ENCODE measurements at places on chromosomes 11 and 22.

- no peak for DNase-seq
Measured at GRCh38 chr11:45850446-45850845, 3.2 kb downstream of the CRY2 start.

GRCh38 chr11:45454917-45455401 is 168.8 kb upstream of the SYT13 start:
- no peak for DNase-seq

GRCh38 chr11:79431535-79431934 is 9.3 kb downstream of the TENM4 start:
- no peak for DNase-seq

- no peak for DNase-seq
Measured at GRCh38 chr11:65557280-65558001, 718 bp downstream of the LTBP3 start.

GRCh38 chr11:68044898-68045351 is 6.1 kb downstream of the TCIRG1 start:
- DNase-seq = no peak

- no peak for DNase-seq
Measured at GRCh38 chr22:36778020-36778419, 2.1 kb upstream of the IFT27 start.

DNA sequence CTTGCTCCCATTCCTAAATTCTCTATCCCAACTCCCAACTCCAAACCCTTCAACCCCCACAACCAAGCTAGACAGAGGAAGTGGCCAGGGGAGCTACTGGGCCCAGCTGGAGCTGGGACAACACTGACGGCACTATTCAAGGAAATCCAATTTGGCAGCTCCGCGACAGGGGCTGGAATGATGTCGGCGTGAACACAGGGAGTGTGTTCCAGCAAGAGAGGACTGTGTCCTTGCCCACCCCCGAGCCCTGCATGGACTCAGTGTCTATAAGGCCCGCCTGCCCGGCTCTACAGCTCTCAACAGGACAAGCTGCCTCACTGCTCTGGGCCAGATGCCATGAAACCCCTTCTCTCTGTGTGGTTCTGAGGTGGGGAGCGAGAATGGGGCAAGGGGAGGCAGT is 11.3 kb downstream of the PCSK7 start:
- DNase-seq = peak; percentile 90

DNA sequence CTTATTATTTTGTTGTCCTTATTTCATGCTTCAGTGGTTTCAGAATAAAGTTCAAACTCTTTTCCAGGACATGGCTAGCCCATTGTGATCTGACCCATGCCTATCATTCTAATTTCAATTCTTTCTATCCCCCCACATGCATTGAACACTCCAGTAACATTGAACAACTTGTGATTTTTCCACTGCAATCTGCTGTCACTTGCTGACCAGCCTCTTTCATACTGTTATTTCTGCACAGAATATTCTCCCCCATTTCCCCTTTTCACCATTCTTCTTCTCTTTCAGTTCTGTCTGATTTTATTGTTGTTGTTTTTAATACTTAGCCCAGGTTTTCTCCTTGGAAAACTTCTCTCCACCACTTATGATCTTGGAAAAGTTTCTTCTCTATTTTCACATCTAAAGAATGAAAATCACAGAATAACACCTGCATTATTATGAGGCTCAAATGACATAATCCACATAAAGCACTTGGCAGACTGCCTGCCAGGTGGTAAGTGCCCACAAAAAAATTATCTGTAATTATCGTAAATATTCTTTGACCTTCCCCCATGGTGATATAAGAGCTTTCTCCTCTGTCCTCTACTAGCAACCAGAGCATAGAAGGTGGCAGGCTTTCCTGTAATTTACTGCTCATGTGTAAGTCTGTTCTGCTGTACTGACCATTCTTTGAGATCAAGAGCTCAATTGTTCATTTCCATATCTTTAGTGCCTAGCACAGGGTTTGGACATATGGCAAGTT is 51.9 kb upstream of the EED start:
- DNase-seq = no peak

- peak; percentile 59 for DNase-seq
Measured at GRCh38 chr11:117143390-117143789, 697 bp upstream of the PAFAH1B2 start.

GRCh38 chr11:18282626-18283025 is 16.6 kb downstream of the SAA1 start:
- no peak for DNase-seq

DNA sequence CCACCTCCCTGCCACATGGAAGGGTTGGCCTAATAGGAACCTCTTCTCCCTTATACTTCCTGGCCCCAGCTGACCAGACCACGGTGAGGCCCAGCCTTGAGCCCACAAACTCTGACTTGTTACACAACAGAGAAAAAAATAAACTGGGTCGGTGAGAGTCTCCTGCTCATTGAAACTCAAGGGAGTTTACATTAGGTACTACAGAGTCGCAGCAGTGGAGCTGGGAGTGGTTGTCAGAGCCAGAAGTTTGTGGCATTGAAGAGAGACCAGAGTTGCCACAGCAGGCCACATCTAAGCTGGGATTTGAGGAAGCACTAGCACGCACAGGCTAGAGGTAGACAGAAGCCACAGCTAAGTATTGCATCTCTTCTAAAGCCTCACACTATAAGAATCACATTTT is 296.2 kb downstream of the DDX10 start:
- DNase-seq = no peak

- peak; percentile 54 for DNase-seq
Measured at GRCh38 chr22:49962751-49963646, 2.4 kb downstream of the PIM3 start.

- no peak for DNase-seq
Measured at GRCh38 chr11:134475951-134476350, 63.9 kb upstream of the B3GAT1 start.

DNA sequence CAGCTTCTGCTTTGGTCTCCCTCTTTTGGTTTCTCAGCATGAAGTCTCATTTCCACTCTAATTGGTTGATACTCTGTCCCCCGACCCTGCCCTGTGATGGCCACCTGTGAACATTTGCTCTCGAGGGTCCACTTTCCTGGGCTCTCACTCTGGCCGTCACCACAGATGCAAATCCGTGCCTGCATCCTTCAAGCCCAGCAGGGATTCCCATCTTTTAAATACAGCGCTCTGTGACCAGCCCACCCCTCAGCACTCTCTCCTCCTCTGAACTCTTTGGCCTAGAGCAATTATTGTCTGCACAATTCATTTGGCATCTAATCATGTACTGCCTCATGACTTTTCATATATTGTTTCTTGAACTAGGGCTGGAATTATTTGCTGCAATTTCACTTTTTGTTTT is 26.0 kb downstream of the PKNOX2 start:
- DNase-seq = no peak

DNA sequence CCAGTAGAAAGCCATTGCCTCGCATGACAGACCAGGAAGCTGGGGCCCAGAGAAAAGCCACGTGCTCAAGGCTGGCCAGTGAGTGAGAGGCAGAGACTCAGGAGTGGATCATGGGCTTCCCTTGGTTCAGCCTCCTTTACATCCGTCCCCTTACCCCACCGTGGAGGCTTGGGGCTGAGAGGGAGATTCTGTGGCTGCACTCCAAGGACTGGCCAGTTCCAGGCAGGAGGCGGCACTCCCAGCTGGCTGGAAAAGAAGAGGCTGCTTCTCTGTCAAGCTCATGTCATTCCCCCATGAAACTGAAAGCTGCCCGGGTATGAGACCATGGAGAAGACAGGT is 6.6 kb upstream of the ASCL2 start:
- peak; percentile 6 for DNase-seq

DNA sequence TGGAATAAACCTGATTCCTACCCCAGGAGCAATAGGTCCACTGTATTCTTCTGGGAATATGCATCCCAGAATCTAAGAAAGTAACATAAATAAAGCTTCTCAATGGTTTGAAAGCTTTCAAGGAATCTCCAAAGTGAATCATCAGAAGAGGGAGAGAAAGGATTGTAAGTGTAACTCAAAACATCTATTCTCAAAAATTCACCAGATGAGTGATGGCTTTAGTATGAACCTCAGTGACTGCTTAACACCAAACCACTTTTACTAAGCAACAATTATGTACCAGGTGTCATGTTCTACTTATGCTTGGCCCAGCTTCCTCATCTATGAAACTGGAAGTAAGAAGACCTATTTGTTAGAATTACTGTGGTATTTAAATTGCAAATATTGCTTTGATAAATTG is 7.4 kb downstream of the RAB38 start:
- DNase-seq = no peak

DNA sequence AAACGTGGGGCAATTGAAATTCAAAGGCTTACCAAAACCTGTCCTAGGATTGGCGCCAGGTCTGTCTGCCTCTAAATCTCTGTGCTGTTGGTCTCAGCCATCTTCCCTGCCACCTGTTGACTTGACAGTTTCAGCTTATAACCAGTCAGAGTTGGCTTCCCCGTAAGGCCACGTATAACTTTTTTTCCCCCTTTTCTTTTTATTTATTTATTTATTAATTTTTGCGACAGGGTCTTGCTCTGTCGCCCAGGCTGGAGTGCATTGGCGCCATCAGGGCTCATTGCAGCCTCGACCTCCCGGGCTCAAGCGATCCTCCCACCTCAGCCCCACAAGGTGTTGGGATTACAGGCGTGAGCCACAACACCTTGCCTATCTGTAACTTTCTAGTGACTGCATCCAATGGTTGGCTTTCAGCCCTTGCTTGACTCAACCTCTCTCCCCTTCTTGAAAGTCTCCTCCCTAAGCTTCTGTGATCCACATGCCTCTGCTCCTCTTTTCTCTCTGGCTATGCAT is 1.4 kb upstream of the SYVN1 start:
- DNase-seq = no peak

- DNase-seq = no peak
Measured at GRCh38 chr22:47337161-47337621, 574.7 kb downstream of the TBC1D22A start.

DNA sequence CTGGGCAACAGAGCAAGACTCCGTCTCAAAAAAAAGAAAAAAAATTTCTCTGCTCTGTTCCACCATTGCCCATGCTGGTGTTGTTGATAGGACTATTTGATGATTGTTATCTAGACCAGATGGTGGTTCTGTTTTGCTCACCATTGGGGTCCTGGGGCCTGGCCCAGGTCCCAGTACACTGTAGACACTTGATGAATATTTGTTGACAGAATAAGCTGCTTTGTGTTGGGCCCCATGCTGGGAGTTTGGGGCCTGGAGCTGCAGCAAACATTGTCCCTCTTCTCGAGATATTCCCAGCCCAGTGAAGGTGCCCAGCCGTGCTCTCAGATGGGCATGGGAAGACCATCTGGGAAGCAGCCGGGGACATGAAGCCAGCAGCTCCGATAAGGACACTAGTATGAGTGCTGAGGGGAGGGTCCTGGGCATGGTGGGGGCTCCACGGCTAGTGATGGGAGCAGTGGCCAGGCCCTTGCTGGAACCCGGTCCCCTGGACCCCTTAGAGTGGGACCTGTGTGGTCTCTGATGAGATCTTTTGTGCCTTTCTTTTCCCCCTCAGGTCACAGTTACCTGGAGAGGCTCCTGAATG is 13.6 kb downstream of the INCENP start:
- peak; percentile 24 for DNase-seq

DNA sequence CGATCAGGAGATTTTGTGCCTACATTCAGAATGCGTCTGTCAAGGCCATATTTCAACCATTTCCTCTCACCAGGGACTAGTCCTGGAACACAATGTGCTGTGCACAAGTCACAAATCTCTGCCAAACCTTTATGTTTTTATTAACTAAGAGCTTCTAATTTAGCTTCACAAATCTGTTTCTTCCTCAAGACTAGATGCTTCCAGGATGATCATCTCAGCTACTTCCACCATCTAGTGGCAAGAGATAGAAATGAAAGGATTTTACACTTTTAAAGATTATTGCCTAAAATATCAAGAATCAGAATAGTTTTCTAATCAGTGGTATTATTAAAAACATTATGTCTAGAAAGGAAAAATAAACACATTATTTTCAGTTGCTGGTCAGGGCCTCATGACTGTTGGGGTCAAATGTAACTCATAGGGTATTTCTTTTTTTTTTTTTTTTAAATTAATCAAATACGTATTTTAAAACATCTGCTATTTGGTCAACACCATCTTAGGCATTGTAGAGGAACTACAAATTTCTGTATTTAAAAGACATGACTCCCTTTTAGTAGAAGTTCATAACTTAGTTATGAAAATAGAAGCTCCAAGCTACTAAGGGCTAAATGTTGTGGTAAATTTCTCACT is 1102.6 kb downstream of the DLG2 start:
- no peak for DNase-seq

- DNase-seq = no peak
Measured at GRCh38 chr11:44493383-44493782, 72.1 kb upstream of the CD82 start.

DNA sequence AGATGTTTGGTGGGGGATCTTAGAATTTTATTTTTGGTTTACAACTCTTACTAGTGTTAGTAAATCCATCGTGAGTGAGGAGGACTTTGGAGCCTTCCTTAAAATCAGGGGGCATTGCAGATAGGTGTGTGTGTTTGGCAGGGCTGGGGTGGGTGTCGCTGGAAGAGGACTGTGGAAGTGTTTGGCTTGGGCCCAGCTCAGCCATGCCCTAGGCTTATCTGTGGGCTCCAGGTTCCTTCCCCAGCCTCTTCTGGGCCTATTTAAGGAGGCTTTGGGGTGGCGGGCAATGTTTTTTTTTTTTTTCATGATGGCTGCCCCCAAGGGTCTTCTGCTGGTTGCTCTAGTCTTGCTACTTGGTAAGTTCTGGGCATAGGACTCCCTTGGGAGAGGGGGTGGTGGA is 22.1 kb downstream of the MTFP1 start:
- no peak for DNase-seq

DNA sequence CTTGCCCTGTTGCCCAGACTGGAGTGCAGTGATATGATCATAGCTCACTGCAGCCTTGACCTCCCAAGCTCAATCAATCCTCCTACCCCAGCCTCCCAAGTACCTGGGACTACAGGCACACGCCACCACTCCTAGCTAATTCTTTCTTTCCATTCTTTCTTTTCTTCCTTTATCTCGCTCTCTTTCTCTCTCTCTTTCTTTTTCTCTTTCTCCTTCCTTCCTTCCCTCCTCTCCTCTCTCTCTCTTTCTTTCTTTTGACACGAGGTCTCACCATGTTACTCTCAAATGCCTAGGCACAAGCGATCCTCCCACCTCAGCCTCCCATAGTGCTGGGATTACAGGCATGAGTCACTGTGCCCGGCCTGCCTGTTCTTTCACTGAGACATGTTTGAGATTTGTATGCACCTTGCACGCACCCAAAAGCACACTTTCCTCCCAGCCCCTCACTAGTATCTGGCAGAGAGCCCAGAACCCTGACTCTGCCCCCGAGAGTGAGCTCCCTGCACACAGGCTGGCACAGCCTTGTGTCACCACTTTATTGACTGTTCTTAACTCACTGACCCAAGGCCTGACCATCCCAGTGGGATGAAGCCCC is 56.8 kb downstream of the CD6 start:
- DNase-seq = peak; percentile 17

- DNase-seq = no peak
Measured at GRCh38 chr11:106030609-106031008, 8.6 kb upstream of the MSANTD4 start.

- DNase-seq = no peak
Measured at GRCh38 chr11:93604008-93604660, 57.3 kb upstream of the CEP295 start.
